ENCODE measurements at places on chromosomes 1 and 21. TPM values are rescaled to one million over a fixed set of nuclear protein-coding genes. Genes with fewer than 3 reads are reported as not detected.

GMEB1 gene
- 8.3 TPM for total RNA-seq

DENND2C gene
- 4.1 TPM for total RNA-seq

DNA sequence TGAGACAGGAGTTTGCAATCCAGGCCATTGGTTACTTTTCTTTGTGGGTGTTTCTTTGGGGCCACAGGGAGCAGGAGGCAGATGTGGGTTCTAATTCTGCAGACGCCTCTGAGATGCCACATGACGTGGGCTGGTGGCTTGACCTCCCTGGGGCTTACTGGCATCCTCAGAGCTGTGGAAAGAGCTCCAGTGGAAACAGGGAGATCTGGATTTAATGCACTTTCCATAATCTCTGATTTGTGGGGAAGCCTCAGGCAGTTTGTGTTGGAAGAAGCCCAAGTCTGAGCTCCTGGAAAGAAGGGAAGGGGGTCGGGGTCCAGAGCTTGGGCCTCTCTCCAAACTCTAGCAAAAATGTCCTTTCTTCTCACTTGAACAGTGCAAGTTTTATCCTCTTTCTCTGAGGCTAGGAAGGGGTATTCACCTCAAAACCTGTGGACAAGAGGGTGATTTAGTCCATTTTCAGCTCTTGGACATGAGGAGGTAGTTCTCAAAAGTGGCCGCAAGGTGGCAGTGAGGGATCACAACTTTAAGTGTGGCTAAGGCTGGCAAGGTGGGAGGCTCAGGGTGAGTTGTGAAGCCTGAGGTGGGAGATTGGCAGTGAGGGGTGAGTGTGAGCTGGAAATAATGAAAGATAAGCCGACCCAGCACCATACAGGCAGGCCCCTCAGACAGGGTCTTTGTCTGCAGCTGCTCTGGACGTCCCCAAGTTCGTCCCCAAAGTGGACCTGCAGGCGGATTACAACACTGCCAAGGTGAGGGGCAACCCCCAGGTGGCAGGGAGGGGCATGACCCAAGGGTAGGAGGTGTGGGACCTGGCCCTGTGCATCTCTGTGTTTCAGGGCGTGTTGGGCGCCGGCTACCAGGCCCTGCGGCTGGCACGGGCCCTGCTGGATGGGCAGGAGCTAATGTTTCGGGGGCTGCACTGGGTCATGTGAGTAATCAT is 9.2 kb downstream of the IKBKE start:
- peak; percentile 71 for DNase-seq

GRCh38 chr1:21397813-21398188 is 42.1 kb upstream of the NBPF3 start:
- no peak for DNase-seq

- peak; percentile 46 for DNase-seq
Measured at GRCh38 chr1:37038227-37039093, 4.1 kb upstream of the GRIK3 start.
